ENCODE measurements at places on chromosomes 11 and 22. TPM values are rescaled to one million over a fixed set of nuclear protein-coding genes. Genes with fewer than 3 reads are reported as not detected.

DNA sequence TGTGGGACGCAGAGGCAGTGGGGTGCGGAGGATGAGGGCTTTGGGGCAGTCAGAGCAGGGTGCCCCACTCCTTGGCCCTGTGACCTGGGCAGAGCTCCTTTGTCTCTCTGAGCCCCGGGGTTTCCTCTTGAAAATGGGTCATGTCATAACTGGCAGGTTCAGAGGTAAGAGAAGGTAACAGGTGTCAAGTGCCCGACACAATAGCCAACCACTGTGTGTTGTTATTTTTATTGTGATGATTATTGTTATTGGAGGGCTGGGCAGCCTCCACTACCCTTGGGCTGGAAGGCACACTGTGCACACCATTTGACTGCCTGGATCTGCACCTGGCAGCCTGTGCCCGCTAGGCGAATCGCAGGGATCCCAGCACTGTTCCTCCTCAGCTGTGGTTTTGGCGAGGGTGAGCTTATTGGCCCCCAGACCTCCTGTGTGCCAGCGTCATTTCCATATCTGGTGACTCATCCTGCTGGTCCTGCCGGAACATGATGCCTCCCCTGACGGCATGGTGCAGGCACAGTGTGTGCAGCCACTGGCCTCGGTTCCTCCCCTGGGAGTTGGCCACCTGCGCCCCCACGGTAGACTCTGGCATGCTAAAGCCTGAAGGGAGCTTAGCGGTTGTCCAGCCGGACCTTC, 15.4 kb upstream of the SOX10 start:
- no peak overlapping the region for H3K4me3 ChIP-seq
- no peak for DNase-seq
- peaks cover 23% of the 10 kb centered on the region for H3K4me1 ChIP-seq
- H3K27ac ChIP-seq = no peak overlapping the region
- no peaks in the 10 kb centered on the region for H3K36me3 ChIP-seq

DNA sequence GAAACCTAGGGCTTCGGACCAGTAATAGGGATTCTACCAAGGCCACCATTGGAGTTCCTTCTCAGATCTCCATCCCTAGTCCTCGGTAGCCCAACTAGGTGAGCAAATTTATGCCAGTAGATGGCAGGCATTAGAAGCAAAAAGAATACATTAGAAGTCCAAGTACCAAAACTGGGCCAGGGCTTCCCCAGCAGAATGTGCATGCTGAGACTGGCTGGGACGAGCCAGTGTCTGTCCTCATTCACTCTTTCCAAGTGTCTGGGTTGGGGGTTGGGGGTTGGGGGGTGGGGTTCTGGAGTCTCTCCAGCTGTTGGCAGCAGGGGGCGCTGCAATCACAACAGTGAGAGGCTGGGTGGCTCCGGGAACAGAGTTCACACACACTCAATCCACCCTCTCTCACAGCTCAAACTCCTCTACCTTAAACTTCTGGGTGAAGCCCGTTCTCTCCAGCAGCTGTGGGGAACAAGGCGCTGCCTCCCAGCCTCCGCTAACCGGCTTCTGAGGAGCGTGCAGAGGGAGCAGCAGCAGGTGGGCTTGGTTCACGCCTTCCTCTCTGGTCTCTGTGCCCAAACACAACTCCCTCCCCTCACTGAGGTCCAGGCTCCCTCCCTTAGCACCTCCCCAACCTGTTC, 57.5 kb downstream of the BTG4 start:
- no peaks in the 10 kb centered on the region for H3K36me3 ChIP-seq
- peak; percentile 84 for DNase-seq
- no peak overlapping the region for H3K4me3 ChIP-seq
- peaks cover 31% of the 10 kb centered on the region for H3K27me3 ChIP-seq

GRCh38 chr11:128462922-128463321, 124.4 kb downstream of the ETS1 start:
- H3K27ac ChIP-seq = peak overlapping the region; percentile 75
- peaks cover 66% of the 10 kb centered on the region for H3K4me1 ChIP-seq
- no peaks in the 10 kb centered on the region for H3K27me3 ChIP-seq
- H3K36me3 ChIP-seq = peaks cover 67% of the 10 kb centered on the region

- no peak for DNase-seq
- H3K27ac ChIP-seq = no peak overlapping the region
- peaks cover 56% of the 10 kb centered on the region for H3K4me1 ChIP-seq
- H3K4me3 ChIP-seq = no peak overlapping the region
These were observed 16.3 kb downstream of the PARVA start for GRCh38 chr11:12393691-12394090.

DNA sequence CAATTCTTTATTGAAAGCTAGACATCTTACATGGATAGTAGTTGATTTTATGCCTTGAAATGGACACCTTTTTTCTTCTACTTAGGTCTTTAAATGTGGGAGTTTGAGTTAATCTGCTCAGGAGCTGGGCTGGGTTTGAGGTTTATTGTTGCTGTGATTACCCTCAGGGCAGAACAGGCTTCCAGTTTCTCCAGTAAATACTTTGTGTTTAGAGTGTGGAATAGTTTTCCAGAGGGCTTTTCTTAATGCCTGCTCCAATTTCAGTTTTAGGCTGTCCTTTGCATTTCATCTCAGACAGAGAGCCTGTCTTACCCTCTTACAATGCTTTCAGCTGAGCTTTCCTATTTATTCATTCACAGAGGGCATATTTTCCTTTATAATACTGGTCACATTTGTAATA, 69.9 kb upstream of the ADORA2A start:
- no peaks in the 10 kb centered on the region for H3K27me3 ChIP-seq
- peak overlapping the region; percentile 62 for H3K27ac ChIP-seq
- no peak overlapping the region for H3K4me3 ChIP-seq

DNA sequence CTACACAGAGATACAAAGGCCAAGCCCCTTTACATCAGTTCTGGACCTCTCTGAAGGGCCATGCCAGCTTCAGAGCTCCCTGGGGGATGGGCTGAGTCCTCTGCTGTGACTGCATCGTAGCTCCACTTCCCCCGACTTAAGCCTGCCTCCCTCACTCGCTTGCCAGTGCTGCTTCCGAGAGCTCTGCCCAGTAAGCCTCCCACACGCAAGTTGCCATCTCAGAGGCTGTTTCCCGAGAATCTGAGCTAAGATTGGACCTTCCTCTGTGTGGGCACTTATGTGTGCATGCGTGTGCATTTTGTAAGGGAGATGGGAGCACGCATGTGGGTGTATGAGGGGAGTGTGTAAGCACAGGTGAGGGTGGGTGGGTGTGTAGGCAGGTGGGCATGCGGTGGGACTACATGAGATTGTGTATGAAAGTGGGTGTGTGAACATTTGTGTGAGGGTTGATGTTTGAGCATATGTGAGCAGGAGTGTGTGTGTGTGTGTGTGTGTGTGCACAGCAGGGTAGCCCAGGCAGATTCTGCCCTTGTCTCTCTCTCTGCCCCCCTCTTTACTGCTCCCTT, 163.0 kb upstream of the SYT13 start:
- no peaks in the 10 kb centered on the region for H3K36me3 ChIP-seq
- H3K27me3 ChIP-seq = no peaks in the 10 kb centered on the region
- DNase-seq = no peak
- no peak overlapping the region for H3K27ac ChIP-seq
- H3K4me1 ChIP-seq = no peaks in the 10 kb centered on the region

DNA sequence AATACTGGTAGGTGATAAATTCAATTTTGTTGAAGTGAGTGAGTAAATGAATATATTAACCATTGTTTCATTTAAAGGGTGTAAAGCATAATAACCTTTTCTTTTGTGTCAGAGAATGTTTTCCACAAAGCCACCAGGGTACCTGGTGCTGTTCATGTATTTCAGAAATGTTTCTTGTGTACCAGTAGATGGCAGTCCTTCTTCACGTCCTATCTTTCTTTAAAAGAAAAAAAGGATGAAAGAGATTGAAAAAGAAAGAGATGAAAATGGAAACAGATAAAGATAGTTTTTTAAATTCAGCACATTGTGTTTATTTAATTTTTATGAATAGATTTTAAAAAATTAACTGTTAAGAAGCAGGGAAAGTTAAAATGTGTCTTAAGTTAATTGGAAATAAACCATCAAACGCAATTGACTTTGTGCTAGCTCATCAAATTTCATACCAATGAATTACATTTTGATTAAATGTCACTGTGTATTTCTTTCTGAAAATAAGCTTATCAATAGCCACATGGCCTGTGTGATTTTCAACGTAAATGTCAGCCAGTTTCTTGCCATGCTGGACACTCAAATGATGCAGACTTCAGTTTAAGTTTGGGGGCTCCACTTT, 65.5 kb upstream of the CHORDC1 start:
- H3K36me3 ChIP-seq = no peaks in the 10 kb centered on the region
- peaks cover 18% of the 10 kb centered on the region for H3K27me3 ChIP-seq
- no peaks in the 10 kb centered on the region for H3K4me1 ChIP-seq
- DNase-seq = no peak

- peak overlapping the region; percentile 83 for H3K27ac ChIP-seq
- peak overlapping the region; percentile 52 for H3K4me3 ChIP-seq
- DNase-seq = no peak
- H3K4me1 ChIP-seq = peaks cover 61% of the 10 kb centered on the region
- no peaks in the 10 kb centered on the region for H3K27me3 ChIP-seq
These were observed 102.7 kb downstream of the MRTFA start for GRCh38 chr22:40533712-40534378.

GRCh38 chr11:69372589-69373250, 78.8 kb downstream of the MYEOV start:
- H3K27ac ChIP-seq = no peak overlapping the region
- H3K4me3 ChIP-seq = no peak overlapping the region
- H3K36me3 ChIP-seq = peaks cover 6% of the 10 kb centered on the region
- DNase-seq = peak; percentile 75

DNA sequence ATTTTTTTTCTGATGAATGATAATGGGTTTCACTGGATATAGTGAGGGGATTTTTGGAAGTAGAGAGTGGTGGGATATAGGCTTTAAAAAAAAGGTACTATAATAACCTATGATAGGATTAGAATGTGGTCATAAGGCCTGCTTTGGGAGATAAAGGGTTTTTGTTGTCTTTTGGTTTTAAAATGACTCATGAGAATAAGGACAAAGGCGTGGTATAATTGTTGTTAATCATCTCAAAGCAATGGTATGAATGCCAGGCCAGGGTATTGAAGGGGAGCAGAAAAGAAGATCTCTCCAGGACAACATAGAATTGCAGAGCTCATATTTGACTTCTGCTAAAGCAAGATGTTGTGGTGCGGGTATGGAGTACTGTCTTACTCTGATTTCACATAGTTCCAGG, 579.4 kb downstream of the JRKL start:
- no peaks in the 10 kb centered on the region for H3K36me3 ChIP-seq
- no peaks in the 10 kb centered on the region for H3K4me1 ChIP-seq
- H3K27me3 ChIP-seq = no peaks in the 10 kb centered on the region

GRCh38 chr11:69539416-69540117, 58.1 kb downstream of the LINC01488 start:
- no peak overlapping the region for H3K4me3 ChIP-seq
- DNase-seq = no peak
- H3K36me3 ChIP-seq = no peaks in the 10 kb centered on the region
- no peak overlapping the region for H3K27ac ChIP-seq

DNA sequence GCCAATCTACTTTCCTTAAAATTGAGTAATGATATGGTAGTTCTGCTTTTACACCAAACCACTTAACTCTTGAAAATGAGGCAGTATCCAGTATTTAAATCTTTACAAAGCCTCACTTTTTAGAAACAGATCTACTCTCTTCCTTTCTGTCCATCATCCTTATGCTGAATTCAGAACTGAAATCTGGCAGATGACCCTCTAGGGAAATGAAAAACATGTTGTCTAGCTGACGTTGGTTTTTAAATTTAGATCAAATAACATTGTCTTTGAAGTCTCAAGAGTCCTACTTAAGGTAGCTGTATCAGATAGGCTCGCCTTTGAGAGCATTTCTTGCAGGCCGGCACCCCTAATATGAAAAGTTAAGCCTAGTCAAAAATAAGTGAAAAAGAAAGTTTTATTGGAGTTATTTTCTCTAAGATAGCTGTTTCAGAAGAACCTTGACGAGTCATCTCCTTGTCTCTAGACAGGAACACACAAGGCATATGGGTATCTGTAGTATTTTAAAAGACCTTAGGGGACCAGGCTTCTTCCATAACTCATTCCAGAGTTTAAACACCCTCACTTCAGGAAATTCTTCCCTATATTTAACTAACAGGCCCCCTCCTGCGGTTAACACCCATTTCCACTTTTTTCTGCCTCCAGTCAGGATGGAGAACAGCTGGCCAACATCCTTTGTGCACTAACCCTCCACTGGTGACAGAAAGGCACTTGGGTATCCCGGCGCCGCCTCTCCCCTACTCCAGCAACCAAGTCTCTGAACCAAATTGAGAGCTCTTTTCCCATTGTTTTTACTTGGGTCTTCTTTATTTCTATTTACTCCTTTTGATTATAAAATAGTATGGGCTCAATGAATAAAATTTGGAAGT, 81.2 kb downstream of the WNT11 start:
- peaks cover 5% of the 10 kb centered on the region for H3K36me3 ChIP-seq
- no peak for DNase-seq
- H3K27ac ChIP-seq = peak overlapping the region; percentile 85
- no peaks in the 10 kb centered on the region for H3K27me3 ChIP-seq
- H3K4me3 ChIP-seq = no peak overlapping the region

GRCh38 chr11:62333768-62334167, 3.5 kb upstream of the ASRGL1 start:
- peaks cover 62% of the 10 kb centered on the region for H3K27me3 ChIP-seq
- no peaks in the 10 kb centered on the region for H3K36me3 ChIP-seq
- no peak for DNase-seq
- H3K27ac ChIP-seq = no peak overlapping the region

DNA sequence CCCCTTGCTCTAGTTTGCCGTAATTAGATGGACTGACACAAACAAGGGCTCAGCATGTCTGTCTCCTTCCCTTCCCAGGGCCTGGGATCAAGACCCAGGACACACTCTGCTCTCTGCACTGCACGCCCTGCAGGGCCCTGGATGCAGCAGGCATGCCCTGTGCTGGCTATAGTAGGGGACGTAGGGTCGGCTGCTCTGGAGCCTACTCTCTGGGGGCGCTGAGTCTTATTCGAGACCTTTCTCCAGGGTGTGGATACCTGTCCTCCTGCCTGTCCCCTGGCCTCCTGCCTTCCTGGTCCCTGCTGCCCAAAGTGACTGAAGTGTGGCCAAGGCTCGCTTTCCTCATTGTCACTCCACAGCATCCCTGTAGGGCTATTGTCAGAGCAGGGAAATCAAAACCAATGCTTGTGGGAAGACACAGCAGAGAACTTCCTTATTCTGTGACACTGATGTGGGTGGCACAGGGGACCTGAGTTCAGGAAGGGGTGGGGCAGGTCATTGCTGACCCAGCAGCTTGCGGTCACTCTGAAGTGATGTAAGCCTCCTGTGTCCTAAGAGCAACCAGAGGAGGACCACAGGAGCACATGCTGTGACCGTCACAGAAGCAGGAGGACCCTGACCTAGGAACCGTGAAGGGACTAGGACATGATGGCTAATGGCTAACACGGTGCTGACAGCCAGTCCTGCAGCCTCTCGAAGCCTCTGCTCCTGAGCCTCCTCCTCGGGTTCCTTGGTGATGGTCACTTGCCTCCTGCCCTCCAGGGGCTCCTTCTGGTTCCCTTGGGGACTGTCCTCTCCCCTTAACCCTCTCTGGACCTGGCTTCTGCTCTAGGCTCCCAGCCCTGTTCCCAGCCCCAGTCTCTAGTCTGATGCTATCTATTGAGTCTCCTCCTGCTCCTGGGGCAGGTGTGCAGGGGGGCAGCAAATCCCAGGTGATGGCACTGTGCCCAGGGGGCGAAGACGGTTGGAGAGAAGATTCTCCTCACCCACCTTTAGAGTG, 10.3 kb downstream of the APOBEC3A start:
- H3K4me3 ChIP-seq = no peak overlapping the region
- H3K27me3 ChIP-seq = peaks cover 46% of the 10 kb centered on the region
- no peaks in the 10 kb centered on the region for H3K4me1 ChIP-seq
- H3K36me3 ChIP-seq = no peaks in the 10 kb centered on the region
- no peak overlapping the region for H3K27ac ChIP-seq

Gene DBX1
- not detected for total RNA-seq

Gene MRGPRX3
- not detected for total RNA-seq

Gene BAIAP2L2
- total RNA-seq = 0.48 TPM

Gene OR52B6
- not detected for total RNA-seq

Gene HBG1
- total RNA-seq = not detected

Gene PATE4
- total RNA-seq = not detected

Gene OR51E2
- total RNA-seq = 0.40 TPM

Measured in osteocyte (in vitro differentiated cells).